ENCODE measurements at places on chromosomes 5 and 9.

DNA sequence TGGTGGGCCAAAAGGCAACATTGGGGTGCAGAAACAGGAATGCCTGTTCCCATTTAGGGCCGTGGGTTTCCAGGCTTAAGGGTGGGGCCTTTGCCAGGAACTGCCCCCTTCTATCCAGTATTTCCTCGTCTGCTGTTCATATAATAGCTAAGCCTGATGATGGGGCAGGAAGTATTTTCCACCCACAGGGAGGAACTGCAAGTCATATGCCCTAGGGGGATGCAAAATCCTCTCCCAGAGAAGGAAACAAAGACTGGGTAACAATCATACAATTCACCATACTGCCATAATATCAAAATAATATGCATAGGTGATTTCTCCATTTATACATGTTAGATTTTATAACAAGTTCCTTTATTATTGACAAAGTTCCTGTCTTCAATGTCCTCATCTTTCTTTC is 20.5 kb upstream of the RPS23 start:
- no peak for DNase-seq

DNA sequence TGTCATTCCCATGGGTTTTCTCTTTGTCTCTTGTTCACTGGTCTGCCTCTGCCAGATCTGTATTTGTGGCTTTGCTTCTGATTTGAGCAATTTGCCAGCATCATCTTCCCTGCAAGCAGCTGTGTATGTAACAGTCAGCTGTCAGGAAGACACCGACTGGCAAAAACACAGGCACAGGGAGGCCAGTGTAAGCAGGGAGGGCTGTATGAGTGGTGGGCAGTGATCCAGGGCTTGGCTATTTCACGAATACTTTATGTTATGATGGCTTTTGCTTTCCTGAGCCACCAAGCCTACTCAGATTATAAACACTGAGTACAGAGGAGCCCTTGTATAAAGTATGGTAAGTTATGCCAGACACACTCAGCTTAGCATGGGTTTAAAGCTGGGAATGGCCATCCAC is 11.6 kb downstream of the BNIP1 start:
- DNase-seq, result no peak

DNA sequence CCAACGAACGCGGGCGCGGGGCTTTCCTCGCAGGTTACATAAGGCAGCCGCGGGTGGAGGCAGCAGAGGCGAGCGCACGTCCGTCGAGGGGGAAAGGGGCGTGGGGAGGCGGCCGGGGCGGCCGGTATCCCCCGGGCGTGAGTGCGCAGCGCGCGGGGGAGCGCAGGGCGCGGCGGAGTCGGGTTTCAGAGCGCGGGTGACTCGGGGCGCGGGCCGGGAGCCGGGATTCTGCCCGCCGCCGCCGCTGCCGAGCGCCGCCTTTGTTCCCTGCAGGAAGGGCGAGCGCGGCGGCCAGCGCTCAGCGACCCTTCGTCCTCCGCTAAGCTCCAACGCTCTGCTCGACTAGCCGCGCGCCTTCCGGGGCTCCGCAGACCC is at the start of gene COL15A1:
Gene COL15A1, plus strand, starts transcription at position 226 of the 375 bp plus-strand sequence. CDS start 155 bp downstream, outside the sequence.
- no peak for DNase-seq

- no peak for DNase-seq
Observed at GRCh38 chr5:139951983-139952382, 91.1 kb downstream of the NRG2 start.

- DNase-seq, result no peak
Observed at GRCh38 chr5:108670591-108671289, 77.0 kb upstream of the FER start.

DNA sequence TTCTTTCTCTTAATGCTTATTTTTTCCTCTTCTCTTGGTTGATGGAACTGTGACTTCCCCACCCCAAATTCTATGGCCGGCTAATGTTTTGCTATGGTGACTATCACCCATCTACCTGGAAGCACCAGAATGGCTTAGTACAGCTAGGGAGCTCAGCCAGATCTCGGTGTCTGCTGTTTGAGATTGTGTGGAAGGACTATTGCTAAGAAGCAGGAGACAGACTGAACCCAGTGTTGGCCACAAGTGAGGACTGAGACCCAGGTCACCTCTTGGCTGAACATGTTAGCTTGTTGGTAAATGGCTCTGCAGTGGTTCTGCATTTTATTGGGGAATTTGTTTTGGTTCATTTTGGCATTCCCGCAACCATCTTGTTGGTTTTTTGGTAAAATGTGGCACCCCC is 2.7 kb downstream of the PRRC2B start:
- no peak for DNase-seq

GRCh38 chr5:102624405-102624804 is 125.6 kb upstream of the SLCO6A1 start:
- DNase-seq, result no peak

- peak; percentile 78 for DNase-seq
Observed at GRCh38 chr9:133356391-133357091, at the start of the genes SURF1 and SURF2. SURF1 (minus strand) TSS chr9:133356487; CDS start chr9:133356453, 34 bp downstream. SURF2 (plus strand) TSS chr9:133356550; CDS start chr9:133356593, 43 bp downstream.

DNA sequence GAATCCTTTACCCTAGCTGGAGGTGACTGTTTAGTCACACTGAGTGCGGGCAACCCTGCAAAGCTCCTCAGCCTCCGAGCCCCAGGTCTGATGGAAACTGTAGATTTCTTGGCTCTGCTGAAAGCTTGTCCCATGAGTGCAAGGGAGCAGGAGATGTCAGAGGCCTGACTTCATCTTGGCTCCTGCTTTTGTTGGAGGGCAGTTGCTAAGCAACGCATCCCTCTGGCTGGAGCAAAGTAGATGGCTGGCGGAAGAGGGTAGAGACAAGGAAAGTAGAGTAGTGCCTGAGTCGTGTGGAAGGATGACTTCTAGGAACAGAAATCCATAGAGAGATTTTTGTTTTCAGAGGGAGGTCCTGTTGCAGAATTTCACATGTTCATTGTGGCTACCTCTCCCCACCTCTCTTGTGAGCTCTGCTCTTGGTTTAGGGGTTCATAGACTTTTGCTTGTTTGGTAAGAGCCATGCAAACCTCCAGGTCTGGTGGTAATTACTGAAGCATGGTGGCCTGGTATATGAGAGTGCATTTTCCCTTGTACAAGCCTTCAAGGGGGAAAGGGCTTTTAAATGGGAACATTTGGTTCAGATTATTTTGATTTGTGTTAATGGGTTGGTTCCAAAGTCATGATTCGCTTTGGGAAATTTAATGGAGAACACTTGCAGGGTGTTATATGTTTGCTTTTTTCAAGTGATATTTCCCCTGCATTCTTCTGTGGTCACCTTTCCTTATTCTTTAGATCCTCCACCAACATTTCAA is 71.5 kb downstream of the ARHGAP26 start:
- DNase-seq, result no peak

- DNase-seq, result no peak
Observed at GRCh38 chr5:157926977-157927376, 68.0 kb upstream of the CLINT1 start.

GRCh38 chr9:108569624-108570023 is 286.2 kb downstream of the ACTL7B start:
- DNase-seq, result no peak

DNA sequence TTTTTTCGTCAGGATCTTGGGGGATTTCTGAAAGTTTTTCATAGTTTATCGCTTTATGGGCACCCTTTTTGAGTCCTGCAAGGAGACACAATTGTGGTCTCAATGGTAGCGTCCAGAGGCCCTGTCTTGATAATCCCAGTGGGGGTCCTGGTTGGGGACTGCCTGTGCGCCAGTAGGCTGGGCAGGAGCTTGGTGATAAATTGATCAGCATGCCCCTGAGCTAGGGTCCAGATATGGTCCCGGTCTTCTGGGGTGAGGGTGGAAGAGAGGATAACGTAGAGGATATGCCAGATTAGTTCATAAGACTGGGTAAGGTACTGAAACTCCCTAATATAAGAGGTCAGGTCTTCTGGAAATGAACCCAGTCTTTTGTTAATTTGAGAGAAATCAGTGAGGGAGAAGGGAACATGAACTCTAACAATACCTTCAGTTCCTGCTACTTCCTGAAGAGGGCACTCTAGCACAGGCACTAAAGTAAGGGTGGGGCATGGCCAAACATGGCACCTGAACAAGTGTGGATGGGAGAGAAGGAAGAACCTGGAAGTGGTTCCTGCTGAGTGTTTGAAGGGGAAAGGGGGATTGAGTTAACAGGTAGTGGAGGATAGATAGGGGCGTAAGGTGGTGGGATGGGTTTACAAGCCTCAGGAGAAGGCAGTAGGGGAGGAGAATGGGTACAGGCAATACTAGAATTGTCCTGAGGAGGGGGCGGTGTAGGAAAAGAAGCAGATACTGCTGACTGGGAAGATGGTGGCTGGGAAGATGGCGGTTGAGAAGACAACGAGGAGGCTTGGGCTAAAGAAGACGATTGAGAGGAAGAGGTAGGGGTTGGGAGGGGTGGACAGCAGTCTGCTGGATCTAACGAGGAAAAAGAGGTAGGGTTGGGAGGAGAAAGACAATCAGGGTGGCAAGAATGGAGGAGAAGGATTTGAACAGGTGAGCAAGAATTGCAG is 33.8 kb upstream of the ANXA2R start:
- DNase-seq, result peak; percentile 54

DNA sequence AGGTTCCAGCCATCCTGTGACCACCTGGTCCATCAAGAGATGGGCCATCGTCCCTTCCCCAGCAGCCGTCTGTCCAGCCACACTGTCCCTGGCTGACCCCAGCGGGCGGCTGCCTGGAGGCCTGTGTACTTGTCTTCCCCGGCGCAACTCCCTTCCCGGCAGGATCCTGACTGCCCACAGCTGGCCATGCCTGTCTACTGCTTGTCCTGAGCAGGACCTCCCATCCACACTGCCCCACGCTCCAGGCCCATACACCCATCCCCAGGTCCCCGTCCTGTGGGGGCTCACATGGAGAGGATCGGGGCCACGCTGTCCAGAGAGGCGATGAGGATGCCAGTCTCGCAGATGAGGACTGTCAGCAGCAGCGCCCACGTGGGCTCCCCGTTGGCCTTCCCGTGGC is 35.5 kb downstream of the SLC12A7 start:
- no peak for DNase-seq

- no peak for DNase-seq
Observed at GRCh38 chr5:170612256-170612678, 108.4 kb downstream of the KCNIP1 start.

GRCh38 chr5:163624431-163624830 is 119.0 kb downstream of the MAT2B start:
- no peak for DNase-seq

- DNase-seq, result no peak
Observed at GRCh38 chr9:114643896-114644295, 13.7 kb downstream of the TEX53 start.

- DNase-seq, result no peak
Observed at GRCh38 chr5:89542736-89543135, 659.8 kb upstream of the MEF2C start.

GRCh38 chr5:122844136-122844909 is 1.1 kb upstream of the SNX24 start:
- DNase-seq, result peak; percentile 53

GRCh38 chr9:9284201-9284600 is 1328.6 kb downstream of the PTPRD start:
- DNase-seq, result no peak

- no peak for DNase-seq
Observed at GRCh38 chr5:62127098-62127736, 178.8 kb upstream of the KIF2A start.

- no peak for DNase-seq
Observed at GRCh38 chr5:58245476-58245840, 214.4 kb downstream of the PLK2 start.

- no peak for DNase-seq
Observed at GRCh38 chr9:89036891-89037290, 45.6 kb downstream of the S1PR3 start.

- DNase-seq, result no peak
Observed at GRCh38 chr9:126504977-126505455, 108.7 kb upstream of the LMX1B start.

GRCh38 chr5:127801751-127802476 is 98.7 kb downstream of the CCDC192 start:
- no peak for DNase-seq

DNA sequence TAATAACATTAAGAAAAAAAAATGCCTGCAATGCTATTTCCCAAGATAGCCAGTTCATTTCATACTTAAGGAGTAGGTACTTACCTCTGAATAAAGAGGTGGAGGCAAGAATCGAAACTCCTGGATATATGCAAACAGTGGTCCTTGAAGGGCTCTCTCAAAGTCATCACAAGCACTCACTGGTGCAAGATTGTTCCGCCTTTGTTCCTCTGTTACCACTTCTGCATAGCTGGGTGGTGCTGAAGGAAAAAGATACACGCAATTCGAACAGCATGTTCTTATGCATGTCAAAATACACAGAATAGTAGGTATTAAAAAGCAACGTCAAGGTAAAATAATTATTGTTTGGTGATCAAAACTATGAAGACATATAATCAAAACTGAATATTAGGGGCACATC is 9.5 kb downstream of the ARRDC3 start:
- DNase-seq, result no peak

DNA sequence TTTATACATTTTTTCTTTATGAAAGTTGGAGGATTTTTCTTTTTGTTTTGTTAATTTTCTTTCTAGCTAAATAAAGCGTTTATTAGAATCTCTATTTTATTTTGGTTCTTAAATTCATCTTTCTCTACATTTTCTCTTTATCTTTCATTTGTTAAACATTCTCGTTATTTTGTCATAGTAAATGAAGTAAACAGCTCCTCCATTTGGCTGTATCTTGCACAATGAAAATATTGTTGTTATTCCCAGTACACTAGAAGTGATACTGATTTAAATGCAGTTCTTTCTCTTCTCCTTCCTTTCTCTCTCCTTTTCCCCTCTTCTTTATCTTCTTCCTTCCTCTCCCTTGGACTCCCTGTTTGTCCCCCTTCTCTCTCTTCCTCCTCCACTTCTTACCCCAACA is 88.8 kb downstream of the FER start:
- DNase-seq, result no peak

- DNase-seq, result peak; percentile 82
Observed at GRCh38 chr5:140114341-140115185, 654 bp downstream of the PURA start.

GRCh38 chr9:78064075-78064474 is 32.5 kb upstream of the GNAQ start:
- no peak for DNase-seq

DNA sequence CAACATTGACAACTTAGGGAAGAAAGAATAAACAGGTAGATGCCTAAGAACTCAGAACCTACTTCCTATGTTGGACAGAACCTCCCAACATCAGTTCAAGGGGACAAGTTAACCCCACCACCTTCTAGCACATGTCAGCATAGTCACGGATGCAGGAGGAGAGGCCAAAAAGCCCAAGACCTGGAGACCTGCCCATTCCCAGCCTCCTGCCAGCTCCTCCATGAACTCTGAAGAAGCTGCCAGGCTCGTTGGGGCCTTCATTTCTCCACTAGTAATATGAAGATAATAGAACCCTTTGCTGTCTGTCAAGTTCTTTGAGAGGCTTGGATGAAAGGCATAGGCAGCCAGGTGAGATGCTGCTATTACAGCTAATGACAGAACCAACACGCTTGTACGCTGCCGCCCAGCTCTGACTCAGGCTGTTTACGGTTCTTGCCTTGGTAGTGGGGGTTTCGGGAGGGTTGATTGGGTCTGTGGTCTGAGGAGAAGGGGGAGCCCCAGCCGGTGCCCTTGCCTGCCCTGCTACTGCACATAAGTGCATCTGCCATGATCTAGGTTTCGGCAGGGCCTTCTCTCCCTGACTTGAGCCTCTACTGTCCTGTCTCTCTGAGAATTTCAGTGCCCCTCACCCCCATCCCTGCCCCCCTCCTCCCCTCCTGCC is 82.2 kb downstream of the NRG2 start:
- no peak for DNase-seq

- DNase-seq, result no peak
Observed at GRCh38 chr5:138986186-138986800, 111.2 kb upstream of the LRRTM2 start.

GRCh38 chr9:87701491-87701890 is 24.4 kb upstream of the CTSL start:
- no peak for DNase-seq

GRCh38 chr5:79509244-79509885 is 4.6 kb downstream of the HOMER1 start:
- DNase-seq, result no peak

GRCh38 chr9:96040591-96041461 is 165.3 kb downstream of the ERCC6L2 start:
- no peak for DNase-seq

All from stimulated activated effector memory CD8-positive, alpha-beta T cell treated with anti-CD3 and anti-CD28 coated beads, Interleukin-12 subunit alpha, Interleukin-12 subunit beta, amount 100 ng/mL, for 72 hours (primary cell).